ENCODE measurements at places on chromosomes 4 and X.

GRCh38 chr4:126957987-126958386, 674.8 kb upstream of the INTU start:
- DNase-seq: no peak

GRCh38 chr4:153589703-153590595, 94.1 kb upstream of the TLR2 start:
- no peak for DNase-seq

DNA sequence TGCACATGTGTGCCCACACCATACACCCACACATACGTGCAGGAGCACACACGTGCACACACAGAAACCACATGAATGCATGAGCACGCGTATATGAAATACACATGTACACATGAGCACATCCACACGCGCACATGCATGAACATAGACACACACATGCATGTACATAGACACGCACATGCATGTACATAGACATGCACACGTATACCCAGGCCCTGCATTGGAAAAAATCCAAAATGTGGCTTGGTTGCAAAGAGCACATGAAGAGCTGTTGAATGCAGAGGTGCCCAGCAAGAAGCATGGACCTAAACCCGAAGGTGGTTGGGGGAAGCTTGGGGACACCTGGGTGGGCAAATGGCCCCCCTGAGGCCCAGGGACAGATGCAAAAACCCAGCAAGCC, 18.5 kb downstream of the CD99 start:
- no peak for DNase-seq

DNA sequence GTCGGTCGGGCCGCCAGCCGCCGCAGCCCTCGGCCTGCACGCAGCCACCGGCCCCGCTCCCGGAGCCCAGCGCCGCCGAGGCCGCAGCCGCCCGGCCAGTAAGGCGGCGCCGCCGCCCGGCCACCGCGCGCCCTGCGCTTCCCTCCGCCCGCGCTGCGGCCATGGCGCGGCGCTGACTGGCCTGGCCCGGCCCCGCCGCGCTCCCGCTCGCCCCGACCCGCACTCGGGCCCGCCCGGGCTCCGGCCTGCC, 213 bp downstream of the NFKB1 start:
- DNase-seq: no peak

- DNase-seq: no peak
These were observed 23.2 kb downstream of the IL15 start for GRCh38 chr4:141659539-141659938.

DNA sequence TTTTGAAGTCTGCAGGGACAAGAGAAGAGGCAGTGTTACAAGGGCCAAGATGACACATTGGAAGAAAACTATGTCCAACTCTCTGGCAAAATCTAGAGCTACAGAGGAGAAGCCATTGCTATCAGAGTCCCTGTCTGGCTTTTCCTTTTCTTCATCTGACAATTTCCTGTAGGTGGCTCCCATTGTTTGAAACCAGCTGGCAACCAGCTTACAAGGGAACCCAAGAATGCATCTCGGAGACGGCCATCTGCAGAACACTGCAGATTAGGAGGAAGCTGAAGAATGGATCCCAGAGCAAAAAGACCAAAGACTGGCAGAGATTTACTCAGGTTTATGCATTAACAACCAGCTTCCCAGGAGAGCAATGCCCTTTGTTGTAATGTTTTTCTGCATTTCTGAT, 216.2 kb upstream of the CTSO start:
- DNase-seq: no peak

DNA sequence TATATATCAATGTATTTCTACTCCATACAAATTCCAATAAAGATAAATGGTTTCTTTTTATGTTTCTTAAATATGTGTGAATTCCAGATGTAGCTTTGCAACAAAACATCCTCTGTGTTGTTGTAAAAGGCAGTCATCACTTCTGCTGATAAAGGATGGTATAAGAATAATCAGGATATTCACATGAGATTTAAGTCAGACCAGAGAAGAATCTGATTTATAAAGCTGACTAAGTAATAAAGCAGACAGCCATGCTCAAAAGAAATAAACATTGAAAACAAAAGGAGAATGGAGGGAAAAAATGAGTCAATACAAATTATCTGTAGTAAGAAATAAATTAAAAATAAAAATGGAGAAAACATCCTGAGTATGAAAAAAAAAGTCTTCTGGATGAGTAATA, 27.0 kb upstream of the SLC7A11 start:
- no peak for DNase-seq

DNA sequence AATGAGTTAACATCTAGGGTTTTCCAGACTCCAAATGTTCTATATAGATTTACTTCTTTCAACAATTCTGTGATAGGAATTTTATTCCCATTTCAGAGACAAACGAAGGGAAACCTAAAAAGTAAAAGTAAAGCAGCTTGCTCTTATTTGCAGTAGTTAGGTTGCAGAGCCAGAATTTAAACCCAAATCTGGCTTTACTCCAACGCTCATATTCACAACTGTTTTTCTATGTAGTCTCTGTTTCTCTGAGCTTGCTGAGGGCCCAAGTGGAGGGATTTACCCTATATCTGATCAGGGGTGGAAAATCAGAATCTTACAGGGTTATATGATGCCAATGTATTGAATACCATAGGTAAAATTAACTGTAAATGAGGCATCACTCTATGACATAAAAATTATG, 599.1 kb upstream of the GRIA3 start:
- no peak for DNase-seq

DNA sequence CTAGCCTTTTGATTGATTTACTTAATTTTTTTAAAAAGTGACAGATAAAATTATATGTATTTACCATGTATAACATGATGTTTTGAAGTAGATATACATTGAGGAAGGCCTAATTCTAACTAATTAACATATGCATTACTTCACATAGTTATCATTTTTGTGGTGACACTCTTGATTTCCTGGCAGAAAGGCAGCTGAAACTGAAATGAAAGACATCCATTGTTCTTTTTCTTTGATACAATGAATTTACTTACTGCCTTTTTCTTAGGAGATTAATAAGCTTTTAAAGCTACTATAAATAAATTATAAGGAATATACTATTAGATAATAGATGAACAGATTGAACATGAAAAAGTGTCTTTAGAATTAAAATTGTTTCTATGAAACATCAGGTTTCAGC, 26.7 kb downstream of the ANKRD50 start:
- DNase-seq: no peak

- DNase-seq: no peak
These were observed 103.1 kb downstream of the NPNT start for GRCh38 chr4:105998171-105999063.

GRCh38 chrX:37646254-37646653, 39.3 kb upstream of the XK start:
- no peak for DNase-seq

- no peak for DNase-seq
These were observed 76.0 kb upstream of the AP1S2 start for GRCh38 chrX:15930585-15930984.

DNA sequence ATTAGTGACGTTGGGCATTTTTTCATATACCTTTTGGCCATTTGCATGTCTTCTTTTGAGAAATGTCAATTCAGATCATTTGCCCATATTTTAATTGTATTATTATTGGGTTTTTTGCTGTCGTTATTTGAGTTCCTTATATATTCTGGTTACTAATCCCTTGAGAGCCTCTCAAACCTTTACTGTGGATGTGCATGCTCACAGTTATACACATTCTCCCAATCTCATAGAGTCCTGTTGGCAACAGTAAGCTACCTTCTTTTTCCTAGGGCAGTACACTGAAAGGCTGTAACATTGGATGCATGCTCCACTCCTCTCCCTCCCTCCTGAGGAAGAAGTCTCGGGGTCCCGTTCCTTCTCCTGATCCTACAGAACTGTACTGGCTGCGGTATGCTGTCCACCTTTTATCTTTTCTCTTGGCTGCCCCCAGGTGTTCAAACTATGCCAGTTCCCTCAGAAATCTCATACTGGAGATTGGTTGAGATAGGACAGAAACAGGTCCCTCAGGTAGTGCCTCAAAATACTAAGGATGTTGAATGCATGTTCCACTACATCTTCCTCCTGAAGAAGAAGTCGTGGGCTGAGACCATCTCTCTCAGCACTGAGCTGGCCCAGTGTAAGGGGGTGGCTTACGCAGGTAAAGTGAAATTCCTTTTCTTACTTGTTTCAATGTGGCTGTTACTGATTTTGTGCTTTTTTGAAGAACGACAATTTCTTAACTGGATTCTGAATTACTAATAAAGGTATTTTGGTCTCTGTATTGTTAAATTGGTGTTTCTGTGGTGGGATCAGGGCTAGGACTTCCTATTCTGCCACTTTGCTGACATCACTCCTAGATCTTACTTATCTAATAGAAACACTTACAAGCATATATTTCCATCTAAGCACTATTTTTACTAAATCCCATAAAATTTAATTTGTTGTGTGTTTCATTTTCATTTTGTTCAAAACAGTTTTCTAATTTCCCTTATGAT, 145.4 kb upstream of the HUWE1 start:
- DNase-seq: peak; percentile 13

DNA sequence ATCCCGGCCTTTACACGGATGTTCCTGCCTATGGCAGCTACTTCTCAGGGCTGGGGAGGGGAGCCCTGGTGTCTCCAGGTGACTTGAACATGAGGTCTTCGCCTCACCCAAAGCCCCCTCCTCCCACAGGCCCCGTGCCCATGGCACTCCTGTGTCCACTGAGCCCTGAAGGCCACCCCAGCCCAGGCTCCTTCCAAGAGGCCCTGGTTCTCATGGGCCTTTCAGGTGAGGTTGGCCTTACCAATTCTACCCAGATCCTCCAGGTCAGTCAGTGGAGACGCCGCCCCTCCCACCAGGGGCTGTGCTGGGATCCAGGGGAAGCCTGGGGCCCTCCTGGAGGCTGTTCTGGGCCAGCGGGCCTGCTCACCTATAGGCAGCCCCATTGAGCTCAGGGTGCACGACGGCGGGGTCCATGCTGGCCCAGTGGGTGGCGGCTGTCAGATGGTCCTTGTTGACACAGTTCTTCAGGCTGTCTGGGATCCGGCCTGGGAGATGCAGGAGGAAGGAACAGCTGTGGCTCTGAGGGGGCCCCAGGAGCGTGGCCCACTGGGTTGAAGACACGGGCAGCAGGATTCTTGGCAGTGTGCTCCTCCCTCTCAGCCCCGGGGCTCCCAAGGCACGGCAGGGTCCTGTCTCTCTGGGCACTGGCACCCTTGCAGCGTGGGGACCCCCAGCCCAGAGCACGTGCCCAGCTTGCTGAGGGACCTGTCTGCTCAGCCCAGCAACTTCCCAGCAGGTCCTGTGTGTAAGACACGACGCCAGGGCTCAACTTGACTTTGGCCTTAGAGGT, 36.2 kb downstream of the CTBP1 start:
- DNase-seq: no peak

DNA sequence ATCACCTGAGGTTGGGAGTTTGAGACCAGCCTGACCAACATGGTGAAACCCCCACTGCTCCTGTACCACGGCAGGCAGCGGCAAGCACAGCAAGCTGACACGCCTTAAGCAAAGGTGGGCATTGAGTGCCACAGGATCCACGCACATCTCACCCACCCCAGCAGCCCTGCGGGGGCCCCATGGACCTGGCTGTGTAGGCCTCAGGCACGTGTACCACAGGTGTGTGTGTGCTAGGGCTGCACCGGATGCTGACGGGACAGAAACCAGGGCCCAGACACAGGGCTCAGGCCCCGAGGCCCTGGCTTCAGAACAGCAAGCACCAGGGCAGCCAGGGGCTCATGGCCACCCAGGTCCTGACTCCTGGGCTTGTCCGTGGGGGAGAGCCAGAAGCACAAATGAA, 46.8 kb downstream of the GAK start:
- no peak for DNase-seq

- DNase-seq: no peak
These were observed 14.3 kb downstream of the RCHY1 start for GRCh38 chr4:75499900-75500299.

DNA sequence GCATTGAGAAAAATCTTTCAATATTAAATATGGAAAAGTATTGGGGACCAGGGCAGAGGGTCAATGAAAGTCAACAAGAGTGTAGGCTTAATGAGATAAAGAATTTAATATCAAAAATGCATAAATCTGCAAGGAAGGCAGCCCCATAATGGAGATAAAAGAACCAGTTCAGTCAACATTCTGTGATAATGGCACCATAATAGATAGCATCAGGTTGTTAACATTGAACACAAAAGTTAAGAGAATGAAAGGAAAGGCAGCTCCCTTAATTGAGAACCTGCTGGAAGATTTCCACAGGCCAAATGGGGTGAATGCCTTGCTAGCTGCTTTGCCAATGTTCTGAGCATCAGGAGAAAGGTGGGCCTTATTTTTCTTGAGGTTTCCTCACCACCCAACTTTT, 60.4 kb upstream of the TMEM33 start:
- DNase-seq: no peak

GRCh38 chrX:118345045-118345463, 852 bp upstream of the WDR44 start:
- no peak for DNase-seq

- DNase-seq: no peak
These were observed 117.7 kb downstream of the ADAM29 start for GRCh38 chr4:175035905-175036304.

DNA sequence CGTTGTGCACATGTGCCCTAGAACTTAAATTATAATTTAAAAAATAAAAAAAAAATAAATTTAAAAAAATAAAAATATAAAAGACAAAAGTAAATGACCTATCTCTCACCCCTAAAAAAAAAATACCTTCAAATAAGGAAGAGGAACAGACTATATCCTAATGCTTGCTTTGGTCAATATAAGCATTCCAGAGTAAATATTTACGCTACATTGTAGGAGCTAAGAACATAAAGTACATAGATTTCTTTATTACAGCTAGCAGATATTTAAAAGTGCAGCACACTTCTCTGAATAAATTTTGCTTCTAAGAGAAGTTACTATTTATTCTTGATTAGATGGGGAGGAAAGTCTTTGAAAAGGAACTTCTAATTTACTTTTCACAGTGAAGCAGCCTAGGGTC, 24.5 kb upstream of the UGT2B11 start:
- no peak for DNase-seq

DNA sequence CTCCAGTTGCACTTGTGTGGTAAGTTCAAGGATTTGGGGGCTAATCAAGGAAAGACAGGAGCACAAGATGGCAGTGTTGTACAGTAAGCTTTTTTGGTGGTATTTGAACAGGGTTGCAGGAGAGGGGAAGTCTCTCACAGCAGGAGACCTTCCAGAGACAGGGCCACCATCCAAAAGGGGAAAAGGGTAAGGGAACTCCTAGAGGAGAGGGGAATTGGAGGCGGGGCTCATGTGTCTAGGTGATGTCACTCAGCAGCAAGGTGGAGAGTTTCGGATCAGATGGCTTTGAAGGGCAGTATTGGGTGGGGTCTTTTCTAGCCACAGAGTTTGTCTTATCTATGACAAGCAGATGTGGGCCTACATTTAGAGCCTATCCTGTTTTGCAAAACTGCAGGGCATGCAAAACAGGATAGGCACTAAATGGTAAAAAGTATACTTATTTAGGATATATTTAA, 13.4 kb upstream of the RNF175 start:
- DNase-seq: no peak

DNA sequence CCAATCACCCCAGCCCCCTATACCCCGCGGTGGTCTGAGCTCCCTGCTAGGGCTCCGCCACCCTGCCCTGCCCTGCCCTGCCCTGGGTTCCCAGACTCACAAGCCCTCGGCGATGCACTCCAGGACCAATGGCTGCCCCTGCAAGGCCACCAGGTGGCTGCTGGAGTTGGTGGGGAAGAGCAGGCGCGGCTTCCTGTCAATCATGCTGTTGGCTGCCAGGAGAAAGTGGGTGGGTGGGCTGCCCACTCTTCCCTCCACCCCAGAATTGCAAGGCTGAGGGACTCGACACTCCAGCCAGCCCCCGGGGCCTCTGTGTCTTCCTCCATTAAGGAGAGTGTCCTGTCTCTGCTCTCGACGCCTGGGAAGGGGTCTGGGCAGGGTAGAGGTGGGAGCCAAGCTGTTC, 15.7 kb downstream of the L1CAM start:
- DNase-seq: no peak

- no peak for DNase-seq
These were observed 23.3 kb upstream of the CBLL2 start for GRCh38 chrX:22249371-22249770.

Measured in activated T-helper 1 cell treated with Interleukin-2 at 50 U/mL for 16 hours (primary cell).